ENCODE measurements at places on chromosomes 4 and X.
A peak's percentile ranks its signal among the peaks of the same experiment; 100 is the strongest.

- no peak for DNase-seq
These were observed at the start of gene BCOR for GRCh38 chrX:40097504-40098263. Gene BCOR (minus strand): TSS chrX:40097958. CDS start chrX:40077929, 20,029 bp downstream.

GRCh38 chr4:8643441-8643840, 50.9 kb downstream of the CPZ start:
- no peak for DNase-seq

DNA sequence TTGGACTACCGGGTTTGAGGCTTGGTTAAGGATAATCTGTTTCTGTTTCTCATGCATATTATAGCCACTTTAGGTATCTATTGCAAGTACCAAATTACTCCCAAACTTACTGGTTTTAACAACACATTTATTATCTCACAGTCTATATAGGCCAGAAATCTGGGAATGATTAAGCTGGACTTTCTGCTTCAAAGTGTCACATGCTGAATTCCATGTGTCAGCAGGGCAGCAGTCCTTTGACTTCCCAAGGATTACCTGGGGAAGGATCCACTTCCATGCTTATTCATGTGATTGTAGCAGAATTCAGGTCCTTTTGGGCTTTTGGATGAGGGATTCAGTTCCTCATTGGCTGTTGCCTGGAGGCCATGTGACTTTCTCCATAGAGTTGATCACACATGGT, 349.0 kb upstream of the TRAM1L1 start:
- DNase-seq, result no peak

DNA sequence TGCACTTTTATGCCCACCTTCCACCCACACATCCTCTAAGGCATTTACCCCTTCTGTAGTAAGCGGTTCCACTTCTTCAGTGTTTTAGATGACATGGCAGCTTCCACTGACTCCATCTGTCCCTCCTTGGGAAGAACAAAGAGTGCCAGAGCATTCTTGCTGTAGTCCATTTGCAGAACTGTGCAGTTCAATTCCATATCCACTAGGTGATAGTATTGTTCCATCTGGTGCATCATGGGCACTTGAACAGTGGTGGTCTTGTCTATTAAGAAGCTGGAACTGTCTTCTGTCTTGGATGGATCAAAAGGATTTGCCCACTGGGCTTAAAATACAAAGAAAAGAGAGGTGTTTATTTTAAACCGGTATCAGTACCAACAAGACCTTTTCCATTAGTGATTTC, 3.5 kb downstream of the SERPINA7 start:
- no peak for DNase-seq

- DNase-seq, result no peak
These were observed 1372.9 kb downstream of the TECRL start for GRCh38 chr4:63036159-63036866.

DNA sequence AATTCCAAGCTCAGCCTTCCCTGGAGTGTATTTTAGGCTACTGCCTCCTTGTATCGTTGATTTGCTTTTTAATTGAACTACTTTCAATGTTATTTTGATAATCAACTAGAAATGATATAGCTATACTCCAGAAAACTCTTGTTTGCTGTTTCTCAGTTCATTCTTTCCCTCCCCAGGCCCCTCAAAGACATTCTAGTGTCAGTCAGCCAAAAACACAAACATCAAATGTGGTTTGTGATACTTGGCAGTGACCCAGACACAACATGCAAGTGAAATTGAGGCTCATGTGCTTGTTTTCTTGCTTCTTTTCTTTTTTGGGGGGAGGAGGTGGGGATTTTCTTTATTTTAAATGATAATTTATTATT, 7.6 kb downstream of the FAT4 start:
- DNase-seq, result no peak

- peak; percentile 49 for DNase-seq
These were observed 11.4 kb downstream of the UBE2D3 start for GRCh38 chr4:102815981-102816380.

DNA sequence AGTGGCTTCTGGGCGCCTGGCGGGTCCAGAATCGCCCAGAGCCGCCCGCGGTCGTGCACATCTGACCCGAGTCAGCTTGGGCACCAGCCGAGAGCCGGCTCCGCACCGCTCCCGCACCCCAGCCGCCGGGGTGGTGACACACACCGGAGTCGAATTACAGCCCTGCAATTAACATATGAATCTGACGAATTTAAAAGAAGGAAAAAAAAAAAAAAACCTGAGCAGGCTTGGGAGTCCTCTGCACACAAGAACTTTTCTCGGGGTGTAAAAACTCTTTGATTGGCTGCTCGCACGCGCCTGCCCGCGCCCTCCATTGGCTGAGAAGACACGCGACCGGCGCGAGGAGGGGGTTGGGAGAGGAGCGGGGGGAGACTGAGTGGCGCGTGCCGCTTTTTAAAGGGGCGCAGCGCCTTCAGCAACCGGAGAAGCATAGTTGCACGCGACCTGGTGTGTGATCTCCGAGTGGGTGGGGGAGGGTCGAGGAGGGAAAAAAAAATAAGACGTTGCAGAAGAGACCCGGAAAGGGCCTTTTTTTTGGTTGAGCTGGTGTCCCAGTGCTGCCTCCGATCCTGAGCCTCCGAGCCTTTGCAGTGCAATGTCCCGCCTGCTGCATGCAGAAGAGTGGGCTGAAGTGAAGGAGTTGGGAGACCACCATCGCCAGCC, at the start of gene ATOH1:
ATOH1 (plus strand) TSS at position 422 of the 663 bp plus-strand sequence; CDS start at position 596, 174 bp downstream.
- DNase-seq, result no peak

- DNase-seq, result no peak
These were observed 899 bp downstream of the LYAR start for GRCh38 chr4:4289055-4289454.

DNA sequence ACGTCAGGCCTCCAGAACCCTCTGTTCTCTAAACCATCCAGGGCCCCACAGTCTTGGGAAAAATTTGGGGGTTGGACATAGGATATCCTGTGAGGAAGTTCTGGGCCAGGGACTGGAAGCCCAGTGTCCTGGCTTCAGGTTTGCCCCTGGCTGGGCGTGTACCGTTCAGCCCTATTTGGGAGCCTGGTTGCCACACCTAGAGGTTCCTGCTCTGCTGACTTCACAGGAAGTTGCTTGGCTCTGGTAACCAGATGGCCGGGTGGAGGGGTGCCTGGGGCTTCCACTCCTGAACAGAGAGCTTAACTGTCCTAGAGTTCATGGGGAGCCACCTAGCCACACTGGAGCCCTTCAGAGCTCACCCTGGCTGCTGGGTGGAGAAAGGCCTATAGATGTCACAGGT, 1.1 kb downstream of the TAFAZZIN start:
- DNase-seq, result no peak

DNA sequence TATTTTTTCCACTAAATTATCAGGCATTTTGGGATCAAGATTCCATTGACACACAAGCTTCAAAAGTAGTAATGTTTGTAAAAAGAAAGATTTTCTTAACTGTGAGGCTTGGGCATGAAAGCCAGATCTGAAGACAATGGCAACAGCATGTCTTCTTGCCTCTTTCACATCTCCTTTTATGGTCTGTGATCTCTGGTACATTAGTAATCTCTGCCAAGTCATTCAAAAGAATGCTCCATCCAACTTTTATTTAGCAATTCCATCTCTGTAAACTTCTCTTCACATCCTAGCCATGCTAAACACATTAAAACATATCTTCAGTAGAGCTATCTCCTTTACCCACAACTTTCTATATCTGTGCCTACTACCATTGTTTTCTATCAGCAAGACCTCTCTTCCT, 465.4 kb downstream of the FAT4 start:
- no peak for DNase-seq

DNA sequence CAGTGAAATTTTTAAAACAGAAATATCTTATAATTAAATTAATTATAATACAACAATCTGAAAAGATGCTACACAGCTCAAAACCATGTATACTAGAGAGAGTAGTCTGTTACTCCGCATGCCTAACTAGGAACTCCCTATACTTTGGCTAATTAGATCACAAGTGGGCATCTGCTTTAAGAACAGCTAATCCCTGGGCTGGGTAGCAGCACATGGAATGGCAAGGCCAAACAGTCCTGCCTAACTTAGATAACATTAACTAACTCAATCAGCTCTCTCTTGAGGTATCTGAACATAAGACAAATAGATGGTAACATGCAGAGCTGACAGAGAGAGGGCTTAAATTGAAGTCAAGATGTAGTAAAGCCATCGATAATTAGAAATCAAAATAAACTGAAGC, 9.9 kb downstream of the CHIC2 start:
- DNase-seq, result no peak

Data from fibroblast of skin of left biceps (primary cell).